ENCODE measurements at places on chromosomes 1 and 21.

DNA sequence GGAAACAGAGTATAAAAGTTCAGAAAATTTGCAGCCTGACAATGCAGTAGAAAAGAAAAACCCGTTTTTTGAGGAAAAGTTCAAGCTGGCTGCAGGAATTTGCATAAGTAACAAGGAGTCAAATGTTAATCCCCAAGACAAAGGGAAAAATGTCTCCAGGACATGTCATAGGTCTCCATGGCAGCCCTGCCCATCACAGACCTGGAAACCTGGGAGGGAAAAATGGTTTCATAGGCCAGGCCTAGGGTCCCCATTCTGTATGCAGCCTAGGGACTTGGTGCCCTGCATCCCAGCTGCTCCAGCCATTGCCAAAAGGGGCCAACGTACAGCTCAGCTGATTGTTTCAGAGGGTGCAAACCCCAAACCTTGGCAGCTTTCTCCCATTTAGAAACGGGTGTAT lies 3.6 kb upstream of the KCNT2 start:
- H3K4me3 ChIP-seq = no peak overlapping the region
- H3K27me3 ChIP-seq = no peaks in the 10 kb centered on the region
- DNase-seq = no peak
- H3K36me3 ChIP-seq = no peaks in the 10 kb centered on the region
- H3K27ac ChIP-seq = no peak overlapping the region
- H3K4me1 ChIP-seq = no peaks in the 10 kb centered on the region

GRCh38 chr21:17798796-17799195 lies 20.4 kb downstream of the C21orf91 start:
- H3K4me3 ChIP-seq = no peak overlapping the region
- peaks cover 19% of the 10 kb centered on the region for H3K36me3 ChIP-seq
- H3K27me3 ChIP-seq = no peaks in the 10 kb centered on the region
- no peak for DNase-seq

- no peak overlapping the region for H3K4me3 ChIP-seq
- H3K4me1 ChIP-seq = no peaks in the 10 kb centered on the region
- no peaks in the 10 kb centered on the region for H3K36me3 ChIP-seq
- no peaks in the 10 kb centered on the region for H3K27me3 ChIP-seq
Measured at GRCh38 chr1:234502785-234503184, 23.8 kb upstream of the TARBP1 start.

- H3K4me3 ChIP-seq = no peak overlapping the region
- no peaks in the 10 kb centered on the region for H3K27me3 ChIP-seq
Measured at GRCh38 chr1:214880956-214881355, 201.6 kb upstream of the KCNK2 start.

DNA sequence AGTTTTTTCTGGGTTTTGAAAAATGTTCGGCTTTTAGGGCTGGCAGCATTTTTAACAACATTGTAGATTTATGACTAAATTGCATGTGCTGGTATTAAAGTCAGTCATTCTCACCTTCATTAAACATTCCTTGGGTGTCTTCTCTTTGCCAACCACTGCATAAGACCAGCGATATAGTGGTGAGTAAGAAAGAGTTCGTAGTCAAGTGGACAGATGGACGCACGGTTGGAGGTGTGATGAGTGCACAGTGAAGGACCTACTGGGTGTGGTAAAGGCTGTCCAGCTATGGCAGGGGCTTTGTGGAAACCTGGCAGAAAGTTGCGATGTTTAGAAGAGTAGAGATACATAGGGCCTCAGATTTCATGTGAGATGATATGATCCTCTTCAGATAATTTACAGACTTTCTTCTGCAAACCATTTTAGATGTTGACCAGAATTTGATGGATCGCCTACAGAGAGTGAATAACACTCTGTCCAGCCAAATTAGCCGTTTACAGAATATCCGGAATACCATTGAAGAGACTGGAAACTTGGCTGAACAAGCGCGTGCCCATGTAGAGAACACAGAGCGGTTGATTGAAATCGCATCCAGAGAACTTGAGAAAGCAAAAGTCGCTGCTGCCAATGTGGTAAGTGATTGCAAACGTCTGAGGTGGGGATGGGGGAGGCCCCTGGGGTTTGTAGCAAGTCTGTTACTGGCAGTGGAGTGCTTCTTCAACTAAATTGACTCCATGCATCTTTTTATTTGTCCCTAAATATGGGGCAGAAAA lies 56.0 kb upstream of the LAMC2 start:
- no peaks in the 10 kb centered on the region for H3K27me3 ChIP-seq
- no peak for DNase-seq
- H3K36me3 ChIP-seq = peaks cover 92% of the 10 kb centered on the region
- H3K4me3 ChIP-seq = no peak overlapping the region
- no peaks in the 10 kb centered on the region for H3K4me1 ChIP-seq
- H3K27ac ChIP-seq = no peak overlapping the region

GRCh38 chr21:25405984-25406383 lies 201.3 kb downstream of the MRPL39 start:
- H3K4me1 ChIP-seq = no peaks in the 10 kb centered on the region
- no peaks in the 10 kb centered on the region for H3K36me3 ChIP-seq
- H3K4me3 ChIP-seq = no peak overlapping the region
- H3K27me3 ChIP-seq = no peaks in the 10 kb centered on the region
- no peak overlapping the region for H3K27ac ChIP-seq
- DNase-seq = no peak

GRCh38 chr1:36603461-36603860 lies 120.7 kb upstream of the CSF3R start:
- H3K27ac ChIP-seq = no peak overlapping the region
- H3K4me1 ChIP-seq = no peaks in the 10 kb centered on the region
- no peak for DNase-seq

DNA sequence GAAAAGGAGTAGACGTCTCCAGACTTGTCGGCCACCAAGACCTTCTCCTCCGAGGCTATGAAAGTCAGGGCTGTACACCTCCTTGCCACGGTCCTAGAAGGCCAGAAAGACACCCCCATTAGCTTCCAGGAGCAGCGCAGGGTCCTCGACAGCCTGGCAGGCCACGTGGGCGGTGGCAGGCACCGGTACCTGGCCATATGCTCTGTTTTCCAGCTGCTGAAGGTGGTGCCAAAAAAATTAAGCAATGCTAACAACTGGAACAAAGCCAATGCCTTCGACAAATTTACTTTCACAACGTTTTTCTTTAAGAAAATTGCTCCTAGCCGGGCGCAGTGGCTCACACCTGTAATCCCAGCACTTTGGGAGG lies 15.9 kb downstream of the WDR4 start:
- H3K4me3 ChIP-seq = no peak overlapping the region
- peaks cover 26% of the 10 kb centered on the region for H3K4me1 ChIP-seq
- no peak for DNase-seq
- H3K27ac ChIP-seq = no peak overlapping the region
- H3K27me3 ChIP-seq = no peaks in the 10 kb centered on the region
- peaks cover 60% of the 10 kb centered on the region for H3K36me3 ChIP-seq

GRCh38 chr1:84836145-84836544 lies 56.9 kb downstream of the LPAR3 start:
- no peak for DNase-seq
- no peaks in the 10 kb centered on the region for H3K4me1 ChIP-seq
- no peak overlapping the region for H3K27ac ChIP-seq

- H3K4me3 ChIP-seq = peak overlapping the region; percentile 6
- H3K27ac ChIP-seq = no peak overlapping the region
- H3K27me3 ChIP-seq = peaks cover 75% of the 10 kb centered on the region
- H3K4me1 ChIP-seq = peaks cover 33% of the 10 kb centered on the region
Measured at GRCh38 chr1:24932284-24932683, 2.2 kb upstream of the RUNX3 start.

DNA sequence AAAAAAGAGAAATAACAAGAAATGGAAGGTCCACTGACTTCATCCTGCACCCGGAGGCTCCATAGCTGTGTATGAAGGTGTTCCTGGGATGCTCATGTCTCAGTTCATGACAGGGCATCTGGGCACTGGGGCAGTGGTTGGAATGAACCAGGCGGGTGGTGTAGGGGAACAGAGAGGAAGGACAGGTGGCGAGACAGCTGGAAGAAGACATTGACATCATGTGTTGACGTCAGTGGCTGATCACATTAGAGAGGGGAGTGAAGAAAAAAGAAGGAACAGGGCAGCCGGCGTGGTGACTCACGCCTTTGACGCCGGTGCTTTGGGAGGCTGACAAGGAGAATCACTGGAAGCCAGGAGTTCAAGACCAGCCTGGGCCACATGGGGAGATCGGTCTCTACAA lies 50.1 kb downstream of the HUNK start:
- no peaks in the 10 kb centered on the region for H3K27me3 ChIP-seq
- H3K4me3 ChIP-seq = no peak overlapping the region
- DNase-seq = no peak
- no peaks in the 10 kb centered on the region for H3K4me1 ChIP-seq
- H3K36me3 ChIP-seq = no peaks in the 10 kb centered on the region

GRCh38 chr1:155061381-155062150 lies 2.0 kb upstream of the EFNA4 start:
- peaks cover 27% of the 10 kb centered on the region for H3K4me1 ChIP-seq
- peaks cover 56% of the 10 kb centered on the region for H3K36me3 ChIP-seq
- no peak overlapping the region for H3K27ac ChIP-seq
- no peaks in the 10 kb centered on the region for H3K27me3 ChIP-seq
- no peak overlapping the region for H3K4me3 ChIP-seq

DNA sequence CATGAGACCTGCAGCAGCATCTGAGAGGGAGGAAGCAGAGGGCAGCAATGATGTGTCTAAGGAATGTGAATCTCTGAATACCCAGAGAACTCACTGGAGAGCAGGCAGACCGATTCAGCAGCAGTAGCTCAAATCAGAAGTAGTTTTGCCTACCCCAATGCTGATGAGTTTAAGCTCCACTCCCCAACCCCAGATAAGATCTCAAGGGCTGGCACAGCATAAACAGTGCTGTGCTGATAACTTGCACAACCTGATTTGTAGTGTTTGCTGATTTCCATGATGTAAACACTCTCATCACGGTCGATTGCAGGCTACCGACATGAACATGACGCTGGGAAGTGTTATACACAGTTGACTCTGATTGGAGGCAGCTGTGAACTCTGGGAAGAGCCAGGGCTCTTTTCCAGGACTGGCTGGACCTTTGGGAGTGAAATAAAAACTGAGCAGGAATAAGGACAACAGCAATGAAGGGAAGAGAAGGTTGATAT lies 11.2 kb upstream of the HMGCS2 start:
- H3K36me3 ChIP-seq = no peaks in the 10 kb centered on the region
- H3K27me3 ChIP-seq = no peaks in the 10 kb centered on the region
- peaks cover 3% of the 10 kb centered on the region for H3K4me1 ChIP-seq

DNA sequence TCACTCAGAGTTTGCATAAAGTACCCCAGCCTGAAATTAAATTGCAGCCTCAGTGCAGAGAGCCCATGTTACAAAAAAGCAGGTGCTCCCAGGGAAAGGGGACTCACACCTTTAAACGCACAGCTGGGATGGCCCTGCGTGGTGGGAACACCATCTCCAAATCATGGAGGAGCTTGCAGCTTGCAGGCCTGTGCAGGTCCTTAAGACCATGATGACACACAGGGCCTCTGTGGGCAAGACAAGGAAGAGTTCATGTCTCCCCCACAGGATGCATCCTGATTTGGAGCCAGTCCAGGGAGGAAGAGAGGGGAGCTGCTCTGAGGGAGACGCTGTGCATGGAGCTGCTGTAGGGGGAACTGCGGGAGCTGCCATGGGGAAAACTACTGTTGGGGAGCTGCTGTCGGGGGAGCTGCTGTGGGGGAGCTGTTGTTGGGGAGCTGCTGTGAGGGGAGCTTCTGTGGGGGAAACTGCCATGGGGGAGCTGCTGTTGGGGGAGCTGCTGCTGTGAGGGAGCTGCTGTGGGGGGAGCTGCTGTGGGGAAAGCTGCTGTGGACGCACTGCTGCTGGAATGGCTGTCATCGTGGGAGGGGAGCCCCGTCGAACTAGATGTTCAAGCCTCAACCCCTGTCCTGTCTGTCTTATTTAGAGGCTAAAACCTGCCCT lies 113.9 kb downstream of the MATN1 start:
- no peak overlapping the region for H3K27ac ChIP-seq
- H3K4me3 ChIP-seq = no peak overlapping the region
- H3K27me3 ChIP-seq = peaks cover 4% of the 10 kb centered on the region
- DNase-seq = no peak
- no peaks in the 10 kb centered on the region for H3K36me3 ChIP-seq
- H3K4me1 ChIP-seq = no peaks in the 10 kb centered on the region
